ENCODE measurements at places on chromosomes 4 and X.

DNA sequence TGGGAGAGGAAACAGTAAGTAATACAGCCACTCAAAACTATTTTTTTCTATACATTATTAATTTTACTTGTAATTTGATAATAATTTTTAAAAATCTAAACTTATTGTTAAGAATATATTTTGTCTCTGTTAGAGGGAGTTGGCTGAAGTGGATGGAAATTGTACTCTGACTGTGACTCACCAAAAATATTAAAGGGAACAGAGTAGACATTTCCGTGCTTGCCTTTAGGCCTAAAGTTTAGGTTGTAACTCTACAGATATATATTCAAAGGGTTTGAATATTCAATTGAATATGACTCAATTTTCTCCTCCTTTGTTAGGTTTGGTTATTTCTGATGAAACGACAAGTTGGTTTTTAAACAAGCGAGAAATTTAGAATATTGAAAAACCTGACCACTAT lies 128.3 kb upstream of the PITX2 start:
- DNase-seq, result no peak

DNA sequence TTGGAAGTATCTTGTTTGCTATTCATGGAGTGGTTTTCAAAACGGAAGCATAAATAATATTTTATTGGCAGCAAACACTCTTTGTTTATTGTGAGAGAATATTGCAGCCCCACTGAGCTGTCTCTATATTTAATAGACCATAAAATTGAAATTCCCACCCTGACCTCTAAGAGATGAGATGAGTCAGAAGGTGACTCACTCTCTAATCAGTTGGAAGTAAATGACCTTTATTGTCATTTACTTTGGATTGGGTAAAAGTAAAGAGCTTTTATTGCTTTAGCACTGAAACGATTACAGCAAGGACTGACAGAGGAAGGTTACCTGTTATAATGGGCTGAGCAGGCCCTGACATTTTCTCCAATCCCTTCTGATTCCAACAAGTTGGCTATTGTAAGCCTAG lies 55.0 kb downstream of the SYTL5 start:
- no peak for DNase-seq

DNA sequence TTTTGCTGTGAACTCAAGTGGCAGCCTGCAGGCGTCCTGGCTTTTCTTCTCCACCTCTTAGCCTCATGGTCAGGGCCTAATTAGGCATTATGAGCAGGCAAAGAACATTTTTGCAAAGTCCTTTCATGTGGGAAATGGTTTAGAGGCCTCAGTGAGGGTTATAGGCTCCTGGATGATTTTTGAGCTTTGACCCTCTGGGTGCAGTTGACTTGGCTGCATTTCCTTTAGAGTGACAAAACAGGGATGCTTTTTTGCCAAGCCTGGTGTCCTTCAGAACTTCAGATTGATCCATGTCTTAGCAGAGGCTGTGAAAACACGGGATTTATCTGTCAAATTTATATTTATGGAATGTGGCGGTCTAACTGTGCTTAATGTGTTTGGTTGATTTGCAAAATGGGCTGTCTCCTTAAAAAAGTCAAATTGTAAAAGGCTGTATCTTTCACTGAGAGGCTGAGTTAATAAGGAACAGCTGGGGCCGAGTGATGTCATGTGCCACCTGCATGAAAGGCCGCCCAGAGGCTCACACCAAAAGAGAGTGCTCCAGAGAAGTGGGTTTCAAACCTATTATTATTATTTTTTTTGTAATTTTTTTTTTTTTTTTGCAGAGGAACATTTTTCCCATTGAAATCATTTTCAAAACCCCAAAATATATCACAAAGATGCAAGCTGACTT lies 192.2 kb upstream of the ARX start:
- DNase-seq, result no peak

DNA sequence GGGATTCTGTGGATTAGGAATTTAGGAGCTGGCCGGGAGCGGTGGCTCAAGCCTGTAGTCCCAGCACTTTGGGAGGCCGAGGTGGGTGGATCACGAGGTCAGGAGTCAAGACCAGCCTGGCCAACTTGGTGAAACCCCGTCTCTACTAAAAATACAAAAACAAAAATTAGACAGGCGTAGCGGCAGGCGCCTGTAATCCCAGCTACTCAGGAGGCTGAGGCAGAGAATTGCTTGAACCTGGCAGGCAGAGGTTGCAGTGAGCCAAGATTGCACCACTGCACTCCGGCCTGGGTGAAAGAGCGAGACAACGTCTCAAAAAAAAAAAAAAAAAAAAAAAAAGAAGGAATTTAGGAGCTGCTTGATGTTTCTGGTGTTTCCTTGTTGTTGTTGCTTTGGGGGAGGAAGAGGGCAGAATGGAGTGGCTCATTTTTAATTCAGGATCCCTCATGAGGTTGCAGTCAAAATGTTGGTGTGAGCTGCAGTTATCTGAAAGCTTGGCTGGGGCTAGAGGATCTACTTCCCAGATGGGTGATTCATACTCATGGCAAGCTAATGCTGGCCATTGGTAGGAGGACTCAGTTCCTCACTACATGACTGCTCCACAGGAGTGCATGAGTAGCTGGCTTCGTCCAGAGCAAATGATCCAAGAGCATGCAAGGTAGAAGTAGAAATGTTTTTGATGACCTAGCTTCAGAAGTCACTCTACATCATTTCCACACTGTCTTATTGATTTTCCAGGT lies 26.5 kb upstream of the JADE1 start:
- DNase-seq, result no peak

GRCh38 chrX:118807151-118808017 lies 16.2 kb upstream of the ZCCHC12 start:
- DNase-seq, result peak; percentile 76

DNA sequence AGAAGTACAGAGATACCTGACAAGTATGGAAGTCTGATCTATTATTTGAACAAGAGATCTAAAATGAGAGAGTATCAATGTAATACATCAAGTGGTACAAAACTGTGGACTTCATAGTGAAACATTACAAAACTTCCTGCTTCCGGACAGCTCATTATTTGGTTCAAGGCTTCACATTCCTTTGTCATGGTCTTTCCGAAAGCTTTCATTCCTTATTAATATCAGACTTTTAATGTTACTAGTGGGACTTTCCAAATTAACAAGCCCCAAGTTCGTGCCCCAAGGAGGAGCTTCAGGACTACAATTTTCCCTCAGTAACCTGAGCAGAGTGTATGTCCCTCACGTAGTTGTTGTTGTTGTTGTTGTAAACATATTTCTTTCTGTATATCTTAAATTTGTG lies 1.2 kb downstream of the CHIC2 start:
- DNase-seq, result no peak

- no peak for DNase-seq
These were observed 7.8 kb downstream of the LDB2 start for GRCh38 chr4:16890651-16891050.

GRCh38 chr4:40592034-40592433 lies 37.6 kb downstream of the RBM47 start:
- no peak for DNase-seq

DNA sequence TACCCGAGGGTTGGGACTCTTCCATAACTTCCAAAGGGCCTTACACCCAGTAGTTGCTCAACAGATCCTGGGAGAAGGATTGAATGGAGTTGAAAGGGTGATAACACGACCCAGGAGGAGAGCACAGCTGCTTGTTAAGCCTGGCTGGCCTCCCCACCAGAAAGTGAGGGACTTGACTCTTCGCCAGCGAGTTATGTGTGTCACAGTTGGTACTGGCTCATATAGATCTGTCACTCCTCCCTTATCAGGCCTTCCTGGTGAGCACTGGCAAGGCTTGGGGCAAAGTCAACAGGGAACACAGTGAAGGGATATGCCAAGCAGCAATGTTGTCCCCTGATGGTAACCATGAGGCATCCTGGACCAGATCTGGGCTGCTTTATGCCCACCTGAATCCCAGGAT lies 35.8 kb downstream of the APLN start:
- DNase-seq, result no peak

GRCh38 chrX:134971926-134972325 lies 18.9 kb upstream of the SMIM10 start:
- no peak for DNase-seq

GRCh38 chr4:68765876-68766275 lies 49.9 kb upstream of the UGT2B10 start:
- no peak for DNase-seq

- no peak for DNase-seq
These were observed 198.7 kb downstream of the AFAP1 start for GRCh38 chr4:7740866-7741525.

- DNase-seq, result no peak
These were observed 203.3 kb upstream of the ZIC3 start for GRCh38 chrX:137362583-137362982.

DNA sequence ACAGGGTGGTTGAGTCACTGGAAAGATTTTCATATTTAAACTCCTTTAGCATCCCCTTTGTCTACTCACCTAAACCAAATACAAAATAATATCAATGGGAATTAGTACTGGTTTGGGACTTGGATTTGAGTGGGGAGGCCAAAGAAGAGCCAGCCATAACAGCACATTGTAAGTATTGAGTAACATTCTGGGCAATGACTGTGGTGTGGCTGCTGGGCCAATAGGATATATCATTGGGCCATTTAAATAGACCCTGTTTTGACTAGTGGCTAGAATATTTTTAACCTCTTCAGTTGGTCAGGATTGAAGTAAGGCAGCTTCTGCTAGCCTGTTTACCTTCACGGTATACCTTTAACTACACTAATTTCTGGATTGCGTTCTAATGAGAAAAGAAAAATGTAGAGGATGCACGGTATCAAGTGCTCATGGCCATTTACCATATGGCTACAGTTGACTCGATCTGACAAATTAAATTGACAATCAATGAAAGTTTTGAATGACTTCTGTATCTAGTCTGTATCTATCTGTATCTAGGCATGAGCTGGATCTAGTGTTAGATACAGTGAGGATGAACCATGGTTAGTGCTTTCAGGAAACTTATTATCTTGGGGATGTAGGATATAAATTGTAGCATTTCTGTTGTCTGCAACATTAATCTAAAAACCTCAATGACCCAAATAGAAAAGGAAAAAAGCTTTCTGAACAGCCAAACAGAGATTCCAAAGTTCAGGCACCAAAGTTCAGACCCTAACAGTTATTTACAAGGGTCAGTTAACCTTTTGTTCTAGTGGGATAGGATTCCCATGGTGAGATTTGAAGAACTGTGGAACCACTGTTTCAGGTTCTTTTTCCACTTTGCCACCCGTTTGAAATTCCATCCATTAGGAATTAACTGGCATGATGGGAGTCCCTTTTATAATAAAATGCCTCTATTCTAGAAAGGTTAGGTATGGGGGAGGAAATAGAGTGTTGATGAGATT lies 6.8 kb upstream of the ALB start:
- no peak for DNase-seq

- no peak for DNase-seq
These were observed 42.9 kb downstream of the SMAD1 start for GRCh38 chr4:145524552-145524951.

GRCh38 chr4:124183926-124184325 lies 528.6 kb downstream of the ANKRD50 start:
- no peak for DNase-seq

GRCh38 chr4:146236216-146236615 lies 21.9 kb downstream of the REELD1 start:
- DNase-seq, result no peak
